ENCODE measurements at places on chromosomes 1 and 21.
A peak's percentile ranks its signal among the peaks of the same experiment; 100 is the strongest.

GRCh38 chr1:245987219-245987545 is 519.9 kb downstream of the SMYD3 start:
- DNase-seq, result no peak

- peak; percentile 58 for DNase-seq
Observed at GRCh38 chr1:62327360-62328055, 8.3 kb upstream of the KANK4 start.

DNA sequence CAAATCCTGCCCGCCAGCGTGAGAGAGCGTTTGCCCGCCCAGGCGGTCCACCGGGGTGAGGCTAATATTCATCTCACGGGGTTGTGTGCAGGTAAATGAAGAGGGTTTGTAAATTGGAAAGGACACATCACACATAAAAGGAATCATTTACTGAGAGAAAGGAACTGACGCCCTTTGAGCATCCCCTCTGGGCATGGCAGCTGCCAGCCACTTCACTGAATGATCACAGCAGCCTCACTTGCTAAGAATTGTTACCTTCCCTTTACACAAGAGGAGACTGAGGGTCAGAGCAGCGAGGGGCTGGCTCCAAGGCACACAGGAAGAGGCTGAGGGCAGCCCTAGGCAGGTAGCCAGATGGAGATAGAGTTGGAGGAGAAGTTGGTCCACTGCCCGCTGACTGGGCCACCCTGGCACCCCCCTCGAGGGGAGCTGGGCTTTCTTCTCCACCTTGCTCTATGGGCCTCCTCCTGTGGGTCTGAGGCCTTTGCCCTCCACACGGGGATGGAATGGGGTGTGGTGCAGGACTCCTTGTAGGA is 96.0 kb downstream of the FOXD2 start:
- no peak for DNase-seq

- DNase-seq, result peak; percentile 82
Observed at GRCh38 chr1:84301004-84301784, at the start of gene SAMD13. TSS of gene SAMD13 (plus strand) at chr1:84301708. CDS start at chr1:84303235, 1,527 bp downstream.

DNA sequence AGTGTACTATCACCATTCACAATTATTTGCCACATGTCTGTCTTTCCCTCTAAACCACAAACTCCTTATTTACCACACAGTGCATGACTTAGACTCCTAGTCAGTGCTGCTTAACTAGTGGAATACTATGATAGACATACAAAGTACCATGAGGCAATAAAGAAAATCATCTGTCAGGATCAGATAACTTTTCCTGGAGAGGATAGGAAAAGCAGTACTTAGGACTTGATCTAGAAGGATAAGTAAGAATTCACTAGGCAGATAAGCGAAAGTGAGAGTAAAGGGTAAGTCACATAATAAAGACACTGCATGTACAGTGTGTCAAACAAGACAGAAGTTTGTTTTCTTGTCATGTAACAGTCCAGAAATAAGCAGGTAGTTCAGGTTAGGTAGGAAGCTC is 21.2 kb upstream of the TSPAN1 start:
- DNase-seq, result no peak

GRCh38 chr1:33002006-33002405 is 34.7 kb downstream of the AK2 start:
- no peak for DNase-seq

GRCh38 chr1:41414716-41415306 is 53.6 kb downstream of the FOXO6 start:
- no peak for DNase-seq

- DNase-seq, result peak; percentile 93
Observed at GRCh38 chr1:115595279-115596079, 46.3 kb upstream of the VANGL1 start.

GRCh38 chr1:33168556-33169289 is 13.1 kb downstream of the TRIM62 start:
- DNase-seq, result peak; percentile 45
